ENCODE measurements at places on chromosomes 6 and 20.

DNA sequence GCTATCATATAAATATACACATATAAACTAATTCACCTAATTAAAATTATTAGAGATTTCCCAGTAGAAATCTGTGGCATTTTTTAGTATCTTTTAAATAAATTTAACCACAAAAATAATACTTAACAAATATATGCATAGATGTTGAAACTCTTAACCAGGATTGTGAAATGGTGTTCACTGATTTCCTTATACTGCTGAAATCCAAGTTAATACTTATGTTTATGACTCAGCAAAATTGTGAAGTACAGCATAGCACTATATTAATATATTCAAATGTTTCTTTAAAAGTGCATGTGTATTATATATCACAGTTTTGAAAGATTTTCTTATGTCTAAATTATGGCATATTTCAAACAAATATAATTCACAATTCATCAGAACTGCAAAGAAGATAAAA lies 328.2 kb upstream of the MANEA start:
- DNase-seq, result peak; percentile 81

GRCh38 chr20:20712004-20712473 lies 405 bp downstream of the RALGAPA2 start:
- DNase-seq, result no peak

DNA sequence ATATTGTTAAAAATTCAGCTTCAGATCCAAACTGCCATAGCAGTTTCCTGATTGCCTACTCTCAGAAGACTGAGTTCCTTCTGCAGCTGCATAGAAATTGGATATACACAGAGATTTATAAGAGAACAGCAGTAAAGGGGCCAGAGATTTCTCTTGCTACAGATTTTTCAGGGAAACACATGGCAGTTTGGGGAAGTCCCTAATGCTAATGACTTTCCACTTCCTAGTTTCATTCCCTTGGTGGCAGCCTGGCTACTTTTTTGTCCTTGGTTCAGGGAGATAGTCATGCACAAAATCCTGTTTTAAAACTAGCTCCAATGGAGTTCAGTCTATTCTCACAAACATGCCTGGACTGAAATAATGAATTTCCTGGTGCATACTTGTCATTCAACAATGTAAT lies 125.3 kb upstream of the PLCB4 start:
- peak; percentile 9 for DNase-seq

DNA sequence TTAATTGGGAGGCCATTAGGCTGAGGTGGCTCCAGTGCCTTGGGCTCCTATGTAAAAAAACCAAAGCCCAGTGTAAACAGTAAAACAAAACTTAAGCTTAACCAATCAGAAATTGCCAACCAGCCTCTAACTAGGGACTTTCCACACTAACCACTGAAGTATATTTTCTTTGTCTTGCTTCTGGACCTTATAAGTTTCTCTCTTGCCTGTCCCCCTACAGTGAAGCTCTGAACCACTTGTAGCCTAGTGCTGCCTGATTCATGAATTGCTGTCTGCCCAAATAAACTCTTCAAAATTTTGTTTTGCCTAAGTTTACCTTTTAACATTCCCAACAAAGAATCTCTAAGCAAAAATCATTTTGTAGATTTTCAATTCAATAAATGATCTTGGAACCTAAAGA lies 28.2 kb downstream of the POPDC3 start:
- no peak for DNase-seq

DNA sequence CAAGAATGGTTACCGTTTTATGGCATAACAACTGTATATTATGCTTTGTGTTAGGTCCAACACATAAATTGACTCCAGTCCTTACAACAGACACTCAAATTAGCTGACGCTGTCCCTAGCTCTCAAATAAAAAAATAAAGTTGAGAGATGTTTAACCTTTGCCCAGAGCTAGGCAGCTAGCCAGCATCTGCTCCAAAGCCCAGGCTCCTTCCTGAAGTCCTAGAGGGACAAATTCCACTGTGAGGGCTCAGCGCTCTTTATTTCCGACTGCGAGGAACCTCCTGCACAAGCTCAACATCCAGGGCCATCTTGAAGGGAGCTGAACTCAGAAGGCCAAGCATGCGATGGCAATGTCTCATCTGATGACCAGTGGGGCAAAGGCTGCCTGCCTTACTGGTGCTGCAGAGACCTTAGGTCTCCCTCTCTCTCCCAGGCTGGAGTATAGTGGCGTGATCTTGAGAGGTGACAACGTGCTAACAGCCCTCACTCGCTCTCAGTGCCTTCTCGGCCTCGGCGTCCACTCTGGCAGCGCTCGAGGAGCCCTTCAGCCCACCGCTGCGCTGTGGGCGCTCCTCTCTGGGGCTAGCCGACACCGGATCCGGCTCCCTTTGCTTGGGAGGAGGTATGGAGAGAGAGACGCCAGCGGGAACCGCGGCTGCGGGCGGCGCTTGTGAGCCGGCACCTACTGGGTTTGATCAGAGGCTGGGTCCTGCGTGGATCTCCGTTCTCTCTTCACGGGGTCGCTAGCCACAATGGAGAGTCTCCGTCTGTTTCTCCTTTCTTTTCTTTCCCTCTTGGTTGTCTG lies 24.7 kb upstream of the GFOD1 start:
- no peak for DNase-seq

DNA sequence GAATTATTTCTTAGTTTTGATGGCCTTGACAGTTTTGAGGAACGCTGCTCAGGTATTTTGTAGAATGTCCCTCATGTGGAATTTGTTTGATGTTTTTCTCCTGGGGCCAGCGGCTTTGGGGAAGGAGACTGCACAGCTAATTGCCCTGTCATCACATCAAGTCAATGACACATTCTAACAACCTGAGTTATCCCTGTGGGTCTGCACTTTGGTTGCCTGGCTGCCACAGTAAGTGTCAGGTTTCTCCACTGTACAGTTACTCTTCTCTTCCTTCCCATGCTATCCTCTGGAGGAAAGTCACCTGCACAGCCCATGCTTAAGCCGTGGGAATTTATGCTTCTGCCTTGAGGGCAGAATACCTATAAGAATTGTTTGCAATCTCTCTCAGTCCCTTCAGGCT lies 1.4 kb upstream of the TREML4 start:
- DNase-seq, result peak; percentile 11

Measured in epithelial cell of esophagus (primary cell).